ENCODE measurements at places on chromosomes 1 and 21.
A peak's percentile ranks its signal among the peaks of the same experiment; 100 is the strongest.

GRCh38 chr1:31779687-31780086 lies 15.5 kb upstream of the ADGRB2 start:
- no peak for DNase-seq

DNA sequence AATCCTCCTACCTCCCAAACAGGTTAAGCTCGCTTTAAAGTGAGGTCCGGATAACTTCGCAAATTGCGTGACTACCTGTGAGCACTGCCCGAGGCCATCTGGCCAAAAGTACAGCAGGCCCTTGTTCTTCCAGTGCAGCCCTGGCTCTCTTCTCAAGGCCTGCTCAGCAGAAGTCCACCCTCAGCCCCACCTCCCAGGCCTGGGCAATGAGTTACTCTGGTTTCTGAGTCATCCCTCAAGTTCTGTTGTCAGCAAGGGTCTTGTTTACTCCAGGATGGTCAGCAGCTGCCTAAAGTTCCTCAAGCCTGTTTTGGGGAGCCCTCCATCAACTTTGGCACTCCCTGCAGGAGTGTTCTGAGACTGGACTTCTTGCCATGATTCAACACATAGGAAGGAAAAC lies 101.7 kb downstream of the BCAR3 start:
- DNase-seq = peak; percentile 90

- no peak for DNase-seq
These were observed 249.2 kb upstream of the TPTE start for GRCh38 chr21:10272216-10272615.

DNA sequence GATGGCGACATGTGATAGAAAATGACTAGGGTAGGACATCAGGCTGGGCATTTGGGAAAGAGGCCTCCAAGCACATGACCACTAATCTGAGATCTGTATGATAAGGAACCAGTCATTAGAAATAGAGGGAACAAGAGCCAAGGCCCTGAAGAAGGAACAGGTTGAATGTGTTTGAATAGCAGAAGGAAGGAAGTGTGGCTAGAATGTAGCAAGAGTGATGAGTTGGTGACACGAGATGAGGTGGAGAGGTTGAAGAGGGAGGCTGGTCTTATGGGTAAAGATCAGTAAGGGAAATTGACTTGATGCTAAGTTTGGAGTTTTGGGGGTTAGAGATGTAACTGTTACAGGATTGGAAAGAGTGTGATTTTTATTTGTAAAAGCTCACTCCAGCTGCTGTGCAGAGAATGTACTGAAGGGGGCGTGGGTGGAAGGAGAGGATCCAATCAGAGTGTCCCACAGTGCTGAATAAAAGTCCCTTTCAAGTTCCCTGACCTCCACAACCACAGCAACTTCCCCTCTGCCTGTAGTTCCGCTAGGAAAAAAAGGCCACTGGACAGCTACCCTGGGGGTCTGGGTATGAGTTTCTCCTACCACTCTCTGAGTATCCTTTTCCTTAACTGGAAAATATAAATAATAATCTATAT lies 295.0 kb downstream of the OMA1 start:
- peak; percentile 28 for DNase-seq

DNA sequence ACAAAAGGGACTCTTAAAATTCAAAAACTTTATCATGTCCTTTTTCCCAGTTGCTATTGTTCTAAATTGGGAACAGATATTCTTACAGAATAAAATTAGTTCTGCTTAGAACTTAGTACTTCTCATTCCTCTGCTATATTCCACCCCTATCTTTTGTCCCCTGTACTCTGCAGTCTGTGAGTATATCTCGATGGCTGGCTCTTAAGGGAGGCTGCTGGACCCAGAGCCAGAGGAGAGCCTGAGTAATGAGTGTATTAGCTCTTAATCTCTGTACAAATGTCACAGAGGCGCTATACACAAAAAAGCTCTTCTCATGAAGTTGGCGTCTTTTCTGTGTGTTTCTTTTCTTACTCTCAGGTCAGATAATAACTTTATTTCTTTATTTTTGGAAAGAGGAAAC lies 423.4 kb downstream of the ZP4 start:
- no peak for DNase-seq

- peak; percentile 65 for DNase-seq
These were observed 70.8 kb upstream of the RHOU start for GRCh38 chr1:228664399-228664914.

DNA sequence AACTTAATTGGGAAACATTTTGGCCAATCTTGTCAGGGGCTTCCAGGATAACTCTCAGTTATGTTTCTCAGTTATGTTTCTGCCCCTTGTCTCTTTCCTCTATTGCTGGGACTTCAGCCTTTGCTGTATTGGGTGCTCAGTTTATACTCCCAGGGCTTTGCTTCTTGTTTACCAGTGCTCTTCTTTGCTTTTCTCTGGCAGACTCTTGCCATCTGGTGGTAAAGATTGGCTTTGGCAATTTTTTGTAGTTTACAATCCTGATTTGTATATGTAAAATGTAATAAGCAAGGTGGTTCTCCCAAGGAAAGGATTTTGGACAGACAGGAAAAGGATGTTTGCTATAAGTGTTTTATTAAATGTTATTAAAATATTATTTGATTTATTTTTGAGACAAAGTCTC lies 37.9 kb downstream of the FABP3 start:
- peak; percentile 62 for DNase-seq

DNA sequence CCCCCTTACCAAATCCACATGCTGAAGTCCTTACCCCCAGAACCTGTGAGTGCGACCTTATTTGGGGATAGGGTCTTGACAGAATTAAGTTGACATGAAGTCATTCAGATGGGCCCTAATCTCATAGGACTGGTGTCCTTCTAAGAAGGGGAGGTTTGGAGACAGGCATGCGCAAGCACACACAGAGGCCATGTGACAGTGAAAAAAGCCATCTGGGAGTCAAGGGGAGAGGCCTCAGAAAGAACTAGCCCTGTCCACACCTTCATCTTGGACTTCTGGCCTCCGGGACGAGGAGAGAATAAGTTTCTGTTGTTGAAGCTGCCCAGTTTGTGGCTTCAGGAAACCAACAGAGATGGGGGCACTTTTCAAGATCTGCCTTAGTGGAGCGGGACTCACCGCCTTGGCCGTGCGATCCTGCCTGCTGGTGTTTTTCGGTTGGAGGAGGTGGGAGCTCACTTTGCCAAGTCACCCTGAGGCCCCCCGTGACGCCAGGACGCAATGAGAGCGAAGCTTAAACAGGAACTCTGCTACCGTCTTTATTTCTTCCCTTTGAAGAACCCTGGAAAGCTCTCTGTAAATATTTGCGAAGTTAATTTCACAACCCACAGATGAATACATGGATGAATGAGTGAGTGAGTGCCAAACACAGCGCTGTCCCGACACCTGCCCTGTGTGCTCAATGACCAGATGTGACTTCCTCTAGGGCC lies 42.5 kb upstream of the C1orf174 start:
- no peak for DNase-seq

- no peak for DNase-seq
These were observed 10.2 kb downstream of the PRKAB2 start for GRCh38 chr1:147162093-147162492.

DNA sequence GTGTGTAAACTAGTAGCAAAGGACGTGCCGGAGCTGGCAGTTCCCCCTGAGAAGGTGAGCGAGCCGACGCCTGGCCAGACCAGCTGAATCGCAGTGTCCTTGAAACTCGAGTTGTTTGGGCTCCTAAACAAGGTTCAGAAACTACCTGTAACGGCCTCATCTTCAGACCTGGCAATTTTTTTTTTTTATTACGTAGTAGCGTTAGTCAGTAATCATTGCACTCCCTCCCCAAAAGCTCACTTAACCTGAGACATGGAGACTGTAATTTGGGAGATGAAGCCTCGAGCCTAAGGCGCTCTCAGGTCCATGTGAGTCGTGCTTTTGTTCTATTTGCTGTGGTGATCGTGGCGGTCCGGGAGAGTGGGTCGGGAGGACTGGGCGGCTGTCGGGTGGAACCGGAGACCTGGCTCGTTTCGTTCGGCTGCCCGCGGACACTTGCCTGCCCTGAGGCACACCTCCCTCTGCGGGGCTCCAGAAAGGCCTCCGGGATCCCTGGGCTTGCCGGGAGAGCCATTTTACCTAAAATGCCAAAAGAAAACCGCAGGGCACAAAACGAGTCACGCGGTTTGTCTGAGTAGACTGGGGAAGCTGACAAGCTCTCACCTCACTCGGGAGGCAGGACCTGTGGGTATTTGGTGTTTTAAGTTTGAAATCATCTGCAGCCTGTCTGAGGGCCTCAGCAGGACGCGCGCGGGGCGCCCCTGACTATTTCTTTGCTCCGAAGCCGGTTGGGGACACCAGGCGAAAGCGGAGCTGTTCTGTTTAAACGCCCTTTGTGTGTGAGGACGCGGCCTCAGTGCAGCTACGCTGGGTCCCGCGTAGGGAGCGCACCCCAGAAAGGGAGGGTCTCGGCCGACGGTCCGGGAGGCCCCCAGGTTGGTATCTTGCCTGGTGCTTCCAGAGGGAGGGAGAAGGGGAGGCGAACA lies 722 bp downstream of the LHX8 start:
- DNase-seq = no peak

DNA sequence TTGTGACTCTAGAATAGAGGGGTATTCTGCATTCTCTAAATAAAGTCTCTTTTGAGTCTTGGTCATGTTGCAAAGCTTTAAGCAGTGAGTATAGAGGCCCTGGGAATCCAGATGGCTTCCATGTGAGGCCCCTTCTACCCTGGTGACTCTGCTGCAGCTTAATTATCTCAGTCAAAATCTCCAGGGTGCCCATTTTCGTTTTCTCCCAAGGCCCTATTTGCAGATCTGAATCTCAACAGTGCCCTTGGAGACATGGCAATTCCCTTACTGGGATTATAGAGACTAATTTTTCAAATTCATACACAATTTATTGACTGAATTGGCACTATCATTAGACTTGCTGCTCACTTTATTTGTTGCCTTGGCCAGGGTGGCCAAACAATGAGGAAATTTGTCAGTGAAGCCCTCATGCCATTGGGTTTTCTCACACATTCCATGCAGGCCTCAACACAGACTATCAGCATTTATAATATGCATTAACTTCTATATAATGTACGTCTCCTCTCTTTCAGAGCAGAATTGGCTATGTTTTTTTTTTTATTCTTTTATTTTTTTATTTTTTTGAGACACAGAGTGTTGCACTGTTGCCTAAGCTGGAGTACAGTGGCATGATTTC lies 35.1 kb downstream of the PROX1 start:
- DNase-seq = peak; percentile 1

GRCh38 chr1:59696421-59697115 lies 118.2 kb upstream of the HOOK1 start:
- DNase-seq = no peak

GRCh38 chr21:32521736-32522355 lies 63.5 kb downstream of the TCP10L start:
- DNase-seq = no peak

DNA sequence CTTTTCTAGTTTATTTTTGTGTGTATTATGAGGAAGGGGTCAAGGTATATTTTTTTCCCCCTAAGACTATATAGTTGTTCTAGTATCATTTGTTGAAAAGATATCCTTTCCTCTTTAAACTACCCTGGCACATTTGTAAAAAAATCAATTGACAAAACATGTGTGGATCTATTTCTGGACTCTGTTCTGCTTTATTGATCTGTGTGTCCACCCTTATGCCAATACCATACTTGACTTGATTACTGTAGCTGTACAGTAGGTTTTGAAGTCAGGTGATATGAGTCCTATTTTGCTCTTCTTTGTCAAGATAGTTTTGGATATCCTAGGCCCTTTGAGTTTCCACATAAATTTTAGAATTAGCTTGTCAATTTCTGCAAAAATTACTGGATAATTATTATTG lies 21.2 kb upstream of the SOX13 start:
- no peak for DNase-seq

GRCh38 chr1:8086055-8086454 lies 59.9 kb upstream of the ERRFI1 start:
- no peak for DNase-seq

DNA sequence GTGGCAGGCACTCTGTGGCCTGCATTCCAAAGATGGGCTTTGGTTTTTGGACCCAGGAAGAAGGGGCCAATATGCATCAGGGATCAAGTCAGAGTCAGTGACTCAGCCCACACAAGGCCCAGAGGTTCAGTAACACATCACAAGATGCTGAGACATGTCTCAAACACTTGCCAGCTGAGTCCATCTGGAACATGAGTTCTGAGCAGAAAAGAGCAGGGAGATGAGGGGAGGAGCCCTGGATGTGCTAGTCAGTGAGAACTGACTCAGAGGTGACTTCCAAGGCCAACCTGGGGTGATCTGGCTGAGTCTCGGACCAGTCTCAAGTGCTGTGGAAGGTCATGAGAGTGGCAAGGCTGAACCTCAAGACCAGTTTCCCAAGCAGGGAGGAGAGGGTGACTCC lies 150.1 kb downstream of the CDC7 start:
- DNase-seq = peak; percentile 98

DNA sequence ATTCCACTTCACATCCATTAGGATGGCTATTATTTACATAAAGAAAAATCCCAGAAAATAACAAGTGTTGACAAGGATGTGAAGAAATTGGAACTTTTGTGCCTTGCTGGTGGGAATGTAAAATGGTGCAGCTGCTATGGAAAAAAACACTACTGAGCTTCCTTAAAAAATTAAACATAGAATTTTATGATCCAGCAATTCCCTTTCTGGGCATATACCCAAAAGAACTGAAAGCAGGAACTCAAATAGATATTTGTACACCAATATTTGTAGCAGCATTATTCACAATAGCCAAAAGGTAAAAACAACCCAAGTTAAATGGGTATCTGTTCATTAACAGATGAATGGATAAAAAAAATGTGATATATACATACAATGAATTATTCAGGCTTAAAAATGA lies 45.6 kb downstream of the WNT2B start:
- DNase-seq = no peak

GRCh38 chr1:104804147-104804546 lies 1054.4 kb downstream of the AMY1C start:
- DNase-seq = no peak

DNA sequence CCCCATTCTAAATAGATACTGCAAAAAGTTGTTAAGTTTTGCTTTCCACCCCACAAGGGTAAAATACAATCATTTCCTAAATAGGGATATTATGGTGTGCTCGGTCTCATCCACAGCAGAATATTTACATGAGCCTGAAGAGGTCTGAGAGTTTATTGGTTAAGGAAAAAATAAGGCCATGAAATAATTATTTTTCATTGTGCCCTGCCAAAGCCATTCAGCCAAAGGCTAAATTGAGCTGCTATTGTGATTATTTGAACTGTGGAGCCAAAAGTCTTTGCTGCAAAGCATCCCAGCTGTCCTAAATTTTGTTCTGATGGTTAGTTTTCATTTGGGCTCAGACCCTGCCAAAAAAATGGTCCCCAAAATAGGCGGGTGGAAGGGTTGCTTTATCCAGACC lies 298.7 kb upstream of the ESRRG start:
- DNase-seq = no peak

DNA sequence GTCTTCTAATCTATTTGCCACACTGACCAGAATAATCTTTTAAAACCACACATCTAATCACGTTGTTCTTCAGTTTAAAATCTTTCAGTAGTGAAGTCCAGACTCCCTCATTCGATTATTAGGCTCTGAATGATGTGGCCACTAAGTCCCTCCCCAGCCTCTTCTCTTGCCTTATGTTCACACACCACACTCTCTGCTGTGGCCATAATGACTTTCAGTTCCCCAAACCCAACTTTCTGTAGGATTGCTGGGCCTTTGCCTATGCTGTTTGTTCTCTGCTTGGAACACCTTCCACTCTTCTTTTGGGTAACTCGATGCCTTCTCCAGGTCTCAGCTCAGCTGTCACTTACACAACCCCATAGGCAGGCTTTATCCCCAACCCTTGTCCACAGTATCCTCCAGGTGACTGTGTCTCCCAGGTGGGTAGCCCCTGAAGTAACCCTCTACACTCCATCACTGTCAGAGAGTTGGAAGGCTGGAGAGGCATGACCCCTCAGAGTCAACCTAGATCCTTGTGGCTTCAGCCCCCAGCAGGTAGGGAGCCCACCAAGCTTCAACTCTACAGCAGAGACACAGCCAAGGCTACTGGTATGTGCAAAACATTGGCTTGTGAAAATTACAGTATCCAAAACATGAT lies 8.4 kb upstream of the SLC37A1 start:
- DNase-seq = no peak
